ENCODE measurements at places on chromosomes 1 and 21.
A peak's percentile ranks its signal among the peaks of the same experiment; 100 is the strongest.

DNA sequence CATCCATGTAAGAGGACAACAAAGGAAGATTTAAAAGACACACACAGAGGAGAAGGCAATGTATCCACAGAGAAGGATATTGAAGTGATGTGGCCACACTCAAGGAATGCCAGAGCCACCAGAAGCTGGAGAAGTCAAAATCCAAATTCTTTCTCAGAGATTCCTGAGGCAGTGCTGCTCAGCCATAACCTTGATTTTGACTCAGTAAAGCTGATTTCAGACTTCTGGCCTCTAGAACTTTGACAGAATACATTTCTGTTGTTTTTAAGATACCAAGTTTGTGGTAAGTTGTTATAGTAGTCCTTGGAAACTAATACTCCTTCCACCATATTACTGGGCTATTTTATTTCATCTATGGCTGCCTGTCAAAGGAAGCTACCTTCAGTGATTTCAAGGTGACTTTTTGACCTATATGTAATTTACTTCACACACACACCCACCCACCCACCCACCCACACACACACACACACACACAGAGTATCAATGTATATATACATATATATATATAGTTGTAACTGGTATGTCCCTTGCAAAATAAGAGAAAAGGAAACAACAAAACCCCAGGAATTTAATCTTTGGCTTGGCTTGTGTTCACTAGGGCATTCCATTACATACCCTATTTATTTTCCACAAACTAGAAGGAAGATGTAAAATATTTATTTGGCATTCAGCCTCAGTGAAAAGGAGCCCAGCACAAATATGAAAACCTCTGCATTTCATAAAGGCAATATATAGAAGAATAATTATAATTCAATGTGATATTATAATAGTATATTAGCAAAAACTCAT is 142.1 kb upstream of the PTGFR start:
- DNase-seq = no peak

- peak; percentile 30 for DNase-seq
These were observed 992 bp downstream of the TENT5C start for GRCh38 chr1:117606649-117607430.

- DNase-seq = no peak
These were observed 442 bp upstream of the CSMD2 start for GRCh38 chr1:34165422-34165921.

DNA sequence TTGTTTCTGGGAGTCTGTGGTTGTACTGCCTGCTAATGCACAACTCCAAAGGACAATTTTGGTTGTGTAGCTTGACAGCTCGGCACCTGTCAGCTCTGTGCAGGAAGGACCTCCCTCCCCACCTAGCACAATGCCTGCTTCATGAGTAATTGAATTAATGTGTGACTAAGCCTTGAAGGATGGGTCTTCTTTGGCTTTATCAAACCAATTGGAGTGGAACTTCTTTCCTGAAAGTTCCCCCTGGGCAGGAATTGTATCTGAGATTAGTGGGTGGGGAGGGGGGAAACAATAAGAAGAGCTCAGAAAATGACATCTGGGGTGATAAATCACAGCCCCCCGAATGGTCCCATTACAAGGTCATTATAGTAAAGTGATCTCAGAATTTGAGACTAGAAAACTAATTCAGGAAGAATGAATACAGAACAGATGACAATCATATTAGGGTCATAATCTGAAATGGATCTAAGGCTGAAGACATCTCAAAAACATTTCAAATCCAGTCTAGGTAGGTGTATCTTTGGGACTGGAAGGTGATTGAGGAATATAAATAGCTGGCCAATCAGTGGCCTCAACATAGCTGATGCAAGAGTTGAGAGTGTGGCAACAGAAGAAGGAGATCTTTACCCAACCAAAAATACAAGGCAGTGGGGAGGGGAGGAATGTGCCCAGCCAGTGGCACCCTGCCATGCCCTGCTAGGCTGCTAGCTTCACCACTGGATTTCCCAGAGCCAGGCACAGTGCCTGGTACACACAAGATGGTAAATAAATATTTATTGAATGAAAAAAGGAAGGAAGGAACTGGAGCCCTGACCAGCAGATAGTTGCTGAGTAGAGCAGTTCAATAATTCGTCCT is 10.1 kb upstream of the SESN2 start:
- DNase-seq = no peak

GRCh38 chr1:22806584-22806983 is 95.9 kb downstream of the EPHB2 start:
- DNase-seq = no peak

DNA sequence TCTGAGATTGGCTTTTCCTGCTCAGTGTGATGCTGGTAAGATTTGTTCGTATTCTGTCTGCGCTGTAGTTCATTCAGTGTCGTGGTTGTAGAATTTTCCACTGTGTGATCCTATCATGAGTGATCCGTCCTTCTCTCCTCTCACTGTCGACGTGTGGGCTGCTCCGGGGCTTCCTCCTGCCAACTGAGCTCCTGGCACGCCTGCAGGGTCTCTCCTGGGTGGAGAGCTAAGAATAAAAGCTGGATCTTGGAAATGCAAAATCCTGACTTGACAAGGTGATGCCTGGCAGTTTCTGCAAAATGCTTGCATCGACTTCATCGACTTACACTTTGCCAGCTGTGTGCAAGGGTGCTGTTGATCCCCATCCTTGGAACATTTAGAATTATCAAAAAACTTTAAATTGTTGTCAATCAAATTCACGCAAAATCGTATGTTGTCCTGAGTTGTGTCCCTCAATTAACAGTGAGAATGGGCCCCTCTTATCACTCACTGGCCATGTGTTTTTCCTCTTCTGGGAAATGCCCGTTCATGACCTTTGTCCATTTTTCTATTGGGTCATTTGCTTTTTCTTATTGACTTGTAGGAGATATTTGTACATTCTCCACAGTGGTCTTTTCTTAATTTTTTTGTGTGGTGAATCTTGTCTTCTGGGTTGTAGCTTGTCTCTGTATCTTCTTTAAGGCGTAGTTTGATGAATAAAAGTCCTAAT is 125.5 kb downstream of the CRYAA start:
- DNase-seq = no peak

- no peak for DNase-seq
These were observed 36.5 kb downstream of the LGALS8 start for GRCh38 chr1:236560213-236560771.

GRCh38 chr1:36359911-36360550 is 25.7 kb downstream of the STK40 start:
- peak; percentile 63 for DNase-seq

- DNase-seq = no peak
These were observed 60.0 kb upstream of the TMPRSS2 start for GRCh38 chr21:41567901-41568510.

- no peak for DNase-seq
These were observed 302.8 kb downstream of the MATN1 start for GRCh38 chr1:30420519-30421050.

- DNase-seq = no peak
These were observed 29.8 kb upstream of the HHAT start for GRCh38 chr1:210298936-210299335.

- DNase-seq = peak; percentile 10
These were observed 60.3 kb upstream of the CSF3R start for GRCh38 chr1:36542962-36543515.

DNA sequence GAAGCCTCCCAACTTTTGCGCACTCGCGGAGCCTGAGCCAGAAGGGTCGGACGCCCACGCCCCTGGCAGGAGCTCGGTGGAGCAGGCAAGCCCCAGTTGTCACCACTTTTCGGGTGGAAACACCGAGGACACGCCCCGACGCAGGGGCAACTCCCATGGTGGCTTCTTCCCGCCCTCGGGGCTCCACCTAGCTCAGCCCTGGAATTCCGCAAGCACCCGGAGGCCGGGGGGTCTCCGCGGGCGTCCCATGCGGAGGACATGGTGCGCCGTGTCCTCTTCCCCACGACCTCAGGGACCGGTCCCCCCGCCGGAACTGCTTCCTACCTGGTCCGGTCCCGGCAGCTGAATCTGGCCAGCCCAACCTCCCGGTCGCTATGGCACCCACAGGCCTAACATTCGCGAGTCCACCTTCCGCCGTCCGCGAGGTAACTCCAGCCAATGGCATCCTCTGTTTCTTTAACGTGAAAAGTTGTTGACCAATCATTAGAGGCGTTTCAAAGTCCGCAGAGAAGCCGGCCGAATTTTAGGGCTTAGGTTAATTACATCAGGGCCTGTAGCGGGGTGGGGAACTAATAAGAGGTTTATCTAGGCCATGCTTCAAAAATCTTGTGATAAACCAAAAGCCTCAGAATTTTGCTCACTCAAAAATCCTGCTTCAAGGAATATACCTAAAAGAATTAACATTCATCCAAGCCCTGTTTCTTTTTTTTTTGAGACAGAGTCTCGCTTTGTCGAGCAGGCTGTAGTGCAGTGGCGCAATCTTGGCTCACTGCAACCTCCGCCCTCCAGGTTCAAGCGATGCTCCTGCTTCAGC is at the start of gene STPG1:
Gene STPG1, minus strand, starts transcription at position 433 of the 814 bp plus-strand sequence. CDS start 12,394 bp downstream, outside the sequence.
- peak; percentile 95 for DNase-seq

- DNase-seq = no peak
These were observed 42.6 kb downstream of the CACNA1S start for GRCh38 chr1:201069636-201070035.

- DNase-seq = peak; percentile 70
These were observed 7.8 kb downstream of the NUAK2 start for GRCh38 chr1:205313563-205314308.

- no peak for DNase-seq
These were observed 102.5 kb upstream of the USP24 start for GRCh38 chr1:55317673-55318072.

DNA sequence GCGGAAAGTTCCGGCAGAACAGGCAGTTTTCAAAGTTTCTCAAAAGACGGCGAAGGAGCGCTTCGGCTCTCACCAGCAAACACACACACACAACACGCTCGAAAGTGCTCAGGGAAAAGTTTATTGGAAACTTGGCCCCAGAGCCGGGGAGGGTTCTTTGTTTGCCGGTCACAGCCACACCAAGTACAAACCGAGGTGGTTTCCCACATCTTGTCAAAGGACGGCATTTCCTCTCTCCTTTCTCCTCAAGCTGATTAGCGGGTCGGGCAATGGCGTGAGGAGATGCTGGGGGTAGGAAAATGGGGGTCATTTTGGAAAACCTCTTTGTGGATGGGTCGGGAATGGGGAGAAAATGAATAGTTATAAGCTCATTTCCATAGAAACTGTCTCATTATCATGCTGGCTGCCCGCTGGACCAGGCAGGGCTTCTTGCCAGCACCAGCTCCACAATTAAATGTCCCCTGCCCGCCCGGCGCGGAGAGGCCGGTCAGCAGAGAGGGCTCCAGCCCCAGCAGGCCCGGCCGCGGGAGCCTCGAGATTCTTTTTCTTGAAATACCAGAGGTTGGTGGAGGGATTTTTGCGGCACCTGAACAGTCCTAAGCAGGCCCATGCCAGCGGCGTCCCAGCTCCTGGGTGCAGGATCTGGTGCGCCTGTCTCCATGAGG is 92.3 kb downstream of the PRDM16 start:
- DNase-seq = no peak

DNA sequence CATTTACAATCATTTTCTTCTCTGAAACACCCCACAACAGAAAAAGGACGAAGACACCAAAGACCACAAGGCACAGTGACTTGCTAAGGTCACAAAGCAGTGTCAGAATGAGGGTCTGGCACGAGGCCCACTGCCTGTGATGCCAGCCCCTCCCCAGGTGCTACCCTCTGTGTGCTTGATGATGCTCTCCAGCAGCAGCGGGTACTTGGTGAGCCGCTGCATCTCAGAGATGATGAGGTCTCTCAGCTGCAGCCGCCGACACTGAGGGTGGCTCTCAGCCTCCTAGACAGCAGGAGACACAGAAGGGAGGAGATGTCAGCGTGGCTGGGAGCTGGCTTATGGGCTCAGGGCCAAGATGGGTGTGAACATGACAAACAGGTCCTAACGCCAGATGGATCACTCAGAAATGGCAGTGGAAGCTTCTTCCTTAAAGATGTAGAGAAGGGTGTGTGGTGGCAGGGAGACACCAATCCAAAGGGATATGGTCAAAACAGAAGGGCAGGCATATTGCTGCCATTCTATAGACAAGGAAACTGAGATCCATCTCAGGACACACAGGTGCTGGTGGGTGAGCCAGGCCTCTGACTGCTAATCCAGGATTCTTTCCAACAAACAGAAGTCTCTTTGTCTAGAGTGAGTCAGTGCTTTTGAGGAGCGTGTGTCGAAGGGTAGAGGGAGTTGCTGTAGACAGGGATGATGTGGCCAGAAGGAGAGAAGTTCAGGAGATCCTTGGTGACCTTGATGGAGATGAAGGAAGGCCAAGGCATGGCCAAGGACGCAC is 25.6 kb downstream of the LRRC71 start:
- no peak for DNase-seq

GRCh38 chr1:228735871-228736586 is 750 bp downstream of the RHOU start:
- peak; percentile 56 for DNase-seq

DNA sequence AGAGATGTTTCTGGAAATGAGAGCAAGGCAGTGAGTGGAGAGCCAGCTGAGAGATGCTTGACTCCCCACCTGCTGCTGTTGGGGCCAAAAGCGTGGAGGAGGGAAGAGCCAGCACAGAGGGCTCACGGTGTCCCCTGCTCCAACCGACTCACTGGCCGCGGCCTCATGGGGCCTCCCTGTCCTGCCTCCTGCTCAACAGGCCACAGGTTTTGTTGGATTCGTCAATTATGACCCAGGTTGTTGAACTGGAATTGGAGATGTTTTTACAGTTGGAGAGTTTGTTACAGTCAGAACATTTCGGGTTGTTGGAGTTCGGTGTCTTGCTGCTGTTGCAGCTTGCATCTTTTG is 21.4 kb downstream of the SKI start:
- DNase-seq = no peak

DNA sequence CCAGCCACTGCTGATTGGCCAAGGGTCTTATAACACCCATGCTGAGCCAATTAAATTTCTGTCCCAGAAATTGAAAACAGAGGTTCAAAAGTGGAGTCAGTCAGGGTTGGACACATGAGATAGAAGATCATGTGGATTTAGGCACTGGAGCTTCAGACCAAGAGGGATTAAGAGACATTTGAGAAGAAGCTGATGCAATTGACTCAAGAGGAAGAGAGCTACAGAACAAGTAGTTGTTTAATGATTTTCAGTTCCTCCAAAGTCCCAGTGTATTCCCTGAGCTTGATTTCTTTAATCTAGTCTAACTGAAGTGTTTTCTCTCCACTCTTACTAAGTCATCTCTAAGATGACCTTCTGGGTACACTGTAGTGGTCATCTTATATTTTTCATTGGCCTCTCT is 227.1 kb downstream of the DUSP10 start:
- DNase-seq = peak; percentile 41
